ENCODE measurements at places on chromosomes 4 and X.

DNA sequence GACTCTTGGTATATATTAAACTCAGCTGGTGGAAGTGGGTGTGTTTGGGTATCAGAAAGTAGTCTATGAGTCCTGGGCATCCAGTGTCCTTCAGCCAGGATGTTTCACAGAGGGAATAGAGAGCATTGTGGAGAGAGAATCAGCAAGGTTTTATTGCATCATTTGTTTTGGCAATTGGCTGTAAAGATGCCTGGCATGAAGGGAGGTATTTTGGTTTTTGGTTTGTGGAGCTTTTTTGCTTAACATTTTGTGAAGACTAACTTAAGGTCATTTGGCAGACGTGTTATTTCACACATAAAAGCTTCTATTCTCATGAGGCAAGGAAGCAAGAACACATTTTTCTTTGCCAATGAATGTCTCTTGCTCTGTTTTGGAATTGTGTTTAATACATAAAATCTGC is 71.1 kb downstream of the DCLK2 start:
- DNase-seq, result no peak

DNA sequence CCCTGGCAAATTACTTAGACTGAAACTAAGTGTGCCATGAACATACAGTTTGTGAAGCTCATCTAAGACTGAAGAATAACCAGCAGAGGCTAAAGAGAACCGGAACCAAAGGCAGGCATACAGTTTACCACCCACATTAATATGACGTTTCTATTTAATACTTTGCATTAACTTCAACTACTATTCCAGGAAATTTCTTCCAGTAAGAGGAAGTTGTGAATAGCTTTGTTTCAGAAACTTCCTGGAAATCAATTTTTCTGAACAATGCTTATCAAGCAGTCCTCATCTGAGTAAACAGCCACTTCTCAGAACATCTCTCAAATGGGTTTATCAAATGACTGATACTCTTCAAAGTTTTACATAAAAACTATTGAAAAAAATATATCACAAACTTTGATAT is 252.7 kb downstream of the OPHN1 start:
- DNase-seq, result no peak

DNA sequence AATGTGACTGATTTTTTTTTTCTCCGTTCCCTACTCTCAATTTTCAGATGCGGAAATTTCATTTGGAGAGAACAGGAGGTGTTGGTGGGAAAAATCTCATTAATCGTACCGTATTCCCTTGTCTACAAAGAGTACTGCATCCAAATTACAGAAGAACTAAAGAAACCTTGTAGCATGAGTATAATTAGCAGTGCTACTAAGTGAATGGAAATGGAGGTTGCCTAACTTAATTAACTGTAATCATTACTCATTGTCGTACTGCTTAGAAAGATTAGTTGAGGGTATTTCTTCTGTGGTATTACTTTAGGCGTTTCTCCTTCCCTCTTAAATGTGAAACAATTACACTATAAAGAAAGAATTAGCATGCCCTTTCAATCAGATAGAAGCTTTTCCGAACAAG is 81.7 kb downstream of the DMD start:
- no peak for DNase-seq

GRCh38 chrX:50871922-50872453 is 38.5 kb upstream of the BMP15 start:
- DNase-seq, result no peak

DNA sequence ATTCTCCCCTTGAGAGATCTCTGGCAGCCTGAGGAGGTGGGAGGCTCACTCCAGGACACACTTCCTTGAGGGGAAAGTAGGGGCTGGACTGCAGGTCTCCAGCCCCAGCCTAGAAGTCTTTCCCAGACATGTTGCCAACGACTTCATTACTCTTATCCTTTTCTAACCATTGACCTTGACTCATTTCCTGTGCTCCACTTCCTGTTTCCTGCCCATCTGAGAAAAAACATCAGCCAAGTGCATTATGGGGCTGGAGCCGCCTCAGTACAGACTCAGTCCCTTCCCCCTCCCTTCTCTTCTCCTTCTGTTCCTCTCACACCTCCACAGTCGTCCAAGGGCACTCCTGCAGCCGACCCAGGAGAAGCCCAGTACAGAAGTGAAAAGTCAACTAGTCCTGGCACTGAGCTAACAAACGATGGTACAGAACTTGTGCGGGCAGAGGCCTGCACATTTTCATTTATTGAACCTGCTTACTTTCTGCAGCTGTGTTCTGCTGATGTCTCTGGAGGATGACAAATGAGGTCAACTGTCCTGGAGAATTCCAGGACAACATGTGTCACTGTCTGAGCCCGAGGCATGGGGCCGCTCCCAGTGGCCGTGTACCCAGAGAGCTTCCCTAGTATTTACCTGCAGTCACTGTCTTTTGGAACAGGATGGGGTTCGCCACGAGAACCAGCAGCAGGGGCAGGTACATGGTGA is 20.1 kb downstream of the GPR143 start:
- no peak for DNase-seq

DNA sequence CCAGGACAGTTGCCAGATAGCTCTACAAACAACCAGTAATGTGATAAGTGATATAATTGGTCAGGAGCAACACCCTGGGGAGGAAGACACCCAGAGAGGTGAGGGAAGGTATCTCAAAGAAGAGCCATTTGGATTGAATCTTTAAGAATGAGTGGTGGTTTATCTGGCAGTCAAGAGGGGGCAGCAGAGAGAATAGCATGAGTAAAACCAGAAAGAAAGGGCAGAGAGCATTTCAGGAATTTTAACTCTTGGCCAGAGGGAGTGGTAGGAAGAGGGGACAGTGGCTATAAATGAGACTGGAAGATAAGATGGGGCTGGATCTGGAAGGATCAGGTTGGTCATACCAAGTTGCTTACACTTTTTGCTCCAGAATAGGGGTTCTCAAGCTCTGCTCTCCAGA is 5.9 kb upstream of the SEPTIN6 start:
- DNase-seq, result no peak

- no peak for DNase-seq
Measured at GRCh38 chrX:110417128-110417527, 58.5 kb downstream of the RTL9 start.

DNA sequence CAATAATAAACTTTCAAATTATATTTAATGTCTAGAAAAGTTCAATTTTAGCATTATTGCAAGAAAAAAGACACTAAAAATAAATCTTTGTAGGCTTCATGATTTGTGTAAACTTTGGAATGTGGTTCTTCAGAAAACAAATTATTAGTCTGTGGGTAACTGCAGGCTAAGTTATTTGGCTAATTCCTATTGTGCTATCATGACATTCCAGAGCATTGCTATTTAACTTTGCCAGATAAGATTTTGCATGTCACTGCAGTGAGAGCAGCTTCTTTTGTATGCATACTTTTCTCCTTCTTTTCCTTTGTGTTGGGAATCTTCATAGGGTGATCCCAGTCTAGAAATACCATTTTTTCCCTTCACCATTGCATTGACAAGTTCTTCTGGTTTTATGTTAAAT is 130.0 kb downstream of the AWAT2 start:
- no peak for DNase-seq

DNA sequence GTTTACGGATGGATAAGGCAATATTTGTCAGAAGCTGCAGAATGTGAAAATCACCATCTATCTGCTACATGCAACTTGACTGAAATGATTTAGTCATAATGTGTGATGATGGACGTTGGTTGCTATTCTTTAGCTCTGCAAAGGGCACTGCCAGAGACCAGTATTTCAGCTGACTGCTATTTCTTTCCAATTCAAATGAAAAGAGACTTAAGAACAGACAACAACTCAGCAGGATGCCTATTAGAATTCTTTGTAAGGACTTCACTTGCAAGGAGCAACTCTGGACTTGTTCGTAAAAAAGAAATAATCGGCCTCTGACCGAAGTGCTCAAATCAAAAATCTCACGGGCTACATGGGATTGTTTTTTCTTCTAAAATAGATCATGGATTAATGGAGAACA is 262.7 kb downstream of the DHX15 start:
- DNase-seq, result no peak

GRCh38 chrX:70496491-70496890 is 51.9 kb downstream of the DLG3 start:
- DNase-seq, result no peak

DNA sequence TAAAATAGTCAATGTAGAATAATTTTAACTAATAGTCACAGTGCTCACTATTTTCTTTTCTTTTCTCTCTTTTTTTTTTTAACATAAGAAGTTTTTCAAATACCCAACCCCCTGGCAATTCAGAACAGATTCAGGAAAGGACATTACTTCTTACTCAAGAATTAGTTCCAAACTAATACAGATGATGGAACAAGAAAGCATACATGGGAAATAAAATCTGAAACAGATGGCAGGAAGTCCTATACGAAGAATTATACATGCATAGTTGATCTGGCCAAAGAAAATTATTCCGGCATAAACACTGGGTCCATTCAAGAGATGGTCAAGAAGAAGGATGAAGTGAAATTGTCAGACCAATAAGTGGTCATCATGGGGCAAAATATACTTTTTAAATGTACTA is 614.4 kb upstream of the INTU start:
- no peak for DNase-seq

DNA sequence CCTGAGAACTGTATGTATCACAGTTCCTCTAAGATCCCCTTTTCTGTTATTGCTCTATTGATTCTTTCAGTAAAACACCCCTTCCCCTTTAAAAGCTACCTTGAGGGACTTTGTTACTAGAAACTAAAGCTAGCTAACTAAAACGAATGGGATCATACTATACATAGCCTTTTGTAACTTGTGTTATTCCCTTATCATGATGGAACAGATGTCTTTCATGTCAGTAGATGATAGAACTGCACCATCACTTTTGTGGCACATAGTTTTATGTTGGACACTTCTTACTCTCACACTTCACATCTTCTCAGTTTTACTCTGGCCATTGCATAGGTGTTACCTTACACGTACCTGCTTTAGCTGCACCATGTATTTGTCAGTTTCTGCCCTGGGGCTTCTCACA is 46.6 kb upstream of the PGRMC2 start:
- DNase-seq, result no peak

DNA sequence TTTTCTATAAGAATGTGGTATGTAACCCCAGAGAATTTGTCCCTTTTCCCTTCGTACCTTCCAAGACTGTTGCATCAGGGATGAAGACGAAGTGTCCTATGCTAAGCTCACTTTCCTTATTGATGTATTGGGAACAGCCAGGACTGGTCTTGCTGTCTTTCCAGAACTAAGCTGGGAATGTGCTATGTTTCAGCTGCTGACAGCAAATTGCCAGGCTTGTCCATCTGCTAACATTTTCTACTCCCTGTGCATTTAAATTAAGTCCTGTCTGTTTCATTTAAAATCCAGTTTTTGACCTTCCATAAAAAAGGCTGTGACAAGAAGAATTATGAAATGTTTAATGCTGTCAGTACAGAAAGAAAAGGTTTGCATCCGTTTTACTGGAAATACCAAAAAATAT is 87.9 kb downstream of the ATP10D start:
- DNase-seq, result no peak

DNA sequence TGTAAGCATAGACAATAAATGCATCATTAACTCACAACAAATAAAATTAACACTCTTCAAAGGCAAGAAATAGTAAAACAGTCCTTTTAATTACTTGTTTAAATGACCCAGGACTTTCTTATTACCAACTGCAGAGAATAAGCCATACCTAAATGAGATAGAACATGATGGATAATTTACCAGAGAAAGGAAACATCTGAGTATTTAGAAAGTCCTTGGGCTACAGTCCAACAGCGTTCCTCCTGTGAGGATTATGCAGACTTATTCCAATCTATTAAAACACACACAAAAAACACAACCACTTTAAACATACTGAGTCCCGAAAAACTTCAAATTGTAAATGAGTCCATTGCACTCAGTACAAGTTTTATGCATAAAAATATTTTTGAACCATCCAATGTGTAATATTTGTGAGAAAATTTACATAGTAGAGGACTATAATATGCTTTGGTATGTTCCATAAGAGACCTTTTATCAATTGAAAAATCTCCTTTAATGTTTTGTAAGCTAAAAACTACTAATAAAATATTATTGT is 129.2 kb downstream of the NR3C2 start:
- no peak for DNase-seq

- DNase-seq, result no peak
Measured at GRCh38 chrX:118736394-118737010, 9.1 kb downstream of the IL13RA1 start.

- DNase-seq, result no peak
Measured at GRCh38 chr4:77734928-77735327, 84.2 kb downstream of the CNOT6L start.

- no peak for DNase-seq
Measured at GRCh38 chr4:4640692-4641091, 98.8 kb upstream of the STX18 start.

- DNase-seq, result no peak
Measured at GRCh38 chr4:40953283-40954087, 203.7 kb downstream of the NSUN7 start.

DNA sequence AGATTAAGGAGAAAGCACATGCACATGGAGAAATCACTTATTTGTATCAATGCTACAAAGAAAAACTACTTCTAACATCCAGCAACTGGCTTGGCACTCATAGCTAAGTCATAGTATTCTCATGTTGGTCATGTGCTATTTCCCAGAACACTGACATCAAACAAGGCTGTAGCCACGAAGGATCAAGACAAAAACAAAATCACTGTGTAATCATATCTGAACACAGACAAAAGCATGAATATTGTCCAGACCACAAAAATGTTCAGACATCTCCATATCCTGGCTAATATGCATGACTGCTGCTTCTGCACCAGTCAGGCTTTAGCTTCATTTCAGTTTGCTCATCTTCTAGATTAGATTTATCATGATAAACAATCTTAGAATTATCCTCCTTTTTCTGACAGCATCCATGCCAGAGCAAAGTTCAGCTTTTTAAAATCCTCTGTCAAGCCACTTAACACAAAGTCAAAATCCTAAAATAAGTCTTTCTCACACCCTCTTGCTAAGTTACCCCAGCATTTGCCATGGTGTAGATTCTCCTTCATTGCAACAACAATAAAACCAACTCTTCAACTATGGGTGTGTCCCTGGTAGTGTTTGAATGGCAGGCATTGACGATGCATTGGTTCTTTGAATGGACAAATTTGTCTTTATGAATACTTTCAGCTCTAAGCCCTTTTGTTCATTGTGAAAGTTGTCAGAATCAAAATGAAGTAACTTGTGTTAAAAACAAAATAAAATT is 39.1 kb upstream of the NPFFR2 start:
- no peak for DNase-seq

DNA sequence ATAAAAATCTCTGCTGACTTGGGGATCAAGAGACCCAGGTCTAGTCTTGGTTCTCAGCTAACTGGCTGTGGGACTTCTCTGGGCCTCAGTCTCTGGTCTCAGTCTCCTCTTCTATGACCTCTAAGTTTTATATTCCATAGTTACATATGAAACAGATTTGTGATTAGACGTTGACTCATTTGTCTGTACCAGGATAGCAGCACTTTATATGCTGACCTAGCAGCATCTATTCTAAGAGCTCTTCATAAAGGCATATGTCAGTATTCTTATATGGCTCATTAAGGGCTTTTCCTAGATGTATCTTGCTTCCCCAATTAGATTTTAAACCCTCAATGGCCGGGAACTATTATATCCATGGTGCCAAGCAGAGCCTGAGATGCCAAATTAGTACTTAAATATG is 12.7 kb downstream of the GRPR start:
- DNase-seq, result no peak

GRCh38 chrX:102840871-102841705 is 96.0 kb upstream of the RAB40AL start:
- no peak for DNase-seq

GRCh38 chr4:141121768-141122454 is 11.4 kb downstream of the RNF150 start:
- no peak for DNase-seq

GRCh38 chr4:34878961-34879360 is 1365.4 kb downstream of the ARAP2 start:
- no peak for DNase-seq

GRCh38 chr4:30116401-30116800 is 603.8 kb upstream of the PCDH7 start:
- no peak for DNase-seq
